ENCODE measurements at places on chromosomes 12 and 14.

DNA sequence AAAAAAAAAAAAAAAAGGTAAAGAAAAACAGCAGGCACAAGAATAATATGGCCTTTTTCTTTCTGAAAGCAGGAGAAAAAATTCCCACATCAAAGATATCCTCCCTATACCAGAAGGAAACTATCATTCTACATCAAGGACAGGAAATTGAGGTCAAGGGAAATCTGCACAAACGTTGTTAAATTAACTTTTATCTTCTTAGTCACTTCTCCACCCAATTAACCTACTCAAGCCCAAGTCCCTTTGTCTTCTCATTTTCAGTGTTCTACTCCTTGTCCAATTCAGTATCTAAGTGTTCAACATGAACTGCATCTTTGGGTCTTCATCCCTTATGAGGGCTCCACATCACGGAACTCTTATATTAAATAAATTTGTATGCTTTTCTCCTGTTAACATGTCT is 15.7 kb downstream of the NDUFA12 start:
- no peak for DNase-seq

GRCh38 chr12:74922117-74922516 is 287.5 kb downstream of the KCNC2 start:
- DNase-seq = no peak

DNA sequence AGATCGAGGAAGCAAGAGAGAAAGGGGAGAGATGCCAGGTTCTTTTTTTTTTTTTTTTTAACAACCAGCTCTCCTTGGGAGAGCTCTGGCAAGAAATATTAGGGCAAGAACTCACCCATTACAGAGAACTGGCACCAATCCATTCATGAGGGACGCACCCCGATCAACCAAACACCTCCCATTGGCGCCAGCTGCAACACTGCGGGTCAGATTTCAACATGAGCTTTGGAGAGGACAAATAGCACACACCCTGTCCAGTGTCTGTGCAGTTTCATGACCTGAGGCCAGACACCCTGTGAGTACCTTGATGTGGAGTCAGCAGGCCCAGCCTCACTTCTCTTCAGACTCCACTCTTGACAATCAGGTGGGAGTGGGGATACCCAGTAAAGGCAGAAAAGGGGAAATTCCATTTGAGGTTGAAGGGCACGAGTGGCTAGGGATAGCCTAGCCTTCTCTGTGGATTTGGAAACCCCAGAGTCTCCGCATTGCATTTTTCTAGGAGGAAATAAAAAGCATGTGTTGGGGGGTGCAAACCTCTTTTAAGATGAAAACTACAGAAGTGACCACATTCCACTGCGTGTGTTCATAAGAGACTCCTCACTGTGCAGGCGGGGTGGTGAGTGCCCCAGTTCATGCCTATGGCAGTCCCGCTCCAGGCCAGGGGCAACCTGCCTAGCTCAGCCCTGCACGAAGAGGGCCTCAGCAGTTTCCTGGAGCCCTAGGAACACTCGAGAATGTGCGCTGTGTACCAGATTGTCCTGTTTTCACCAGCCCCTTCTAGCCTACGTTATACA is 42.4 kb upstream of the GPATCH2L start:
- DNase-seq = no peak

DNA sequence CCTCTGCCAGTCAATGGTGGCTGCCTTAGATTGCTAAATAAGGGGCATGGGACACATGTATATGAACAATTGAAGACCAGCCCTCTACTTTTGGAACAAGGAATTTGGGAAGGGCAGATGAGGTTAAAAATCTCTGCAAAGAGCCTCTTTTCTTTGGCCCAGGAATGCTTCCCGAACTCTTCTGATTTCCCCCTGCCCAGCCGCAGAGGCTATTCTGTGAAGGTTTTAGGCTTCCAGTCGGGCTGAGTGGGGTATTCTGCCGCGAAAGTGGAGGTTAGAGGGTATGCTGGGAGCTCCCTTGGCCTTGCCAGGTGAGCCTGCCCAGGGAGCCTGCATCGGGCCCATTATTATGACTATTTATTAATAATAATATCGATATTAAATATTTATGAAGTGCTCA is 1.2 kb downstream of the POU6F1 start:
- no peak for DNase-seq

- no peak for DNase-seq
Observed at GRCh38 chr12:57027011-57027804, 10.9 kb upstream of the TAC3 start.

GRCh38 chr14:54105406-54105805 is 148.8 kb upstream of the BMP4 start:
- DNase-seq = no peak

DNA sequence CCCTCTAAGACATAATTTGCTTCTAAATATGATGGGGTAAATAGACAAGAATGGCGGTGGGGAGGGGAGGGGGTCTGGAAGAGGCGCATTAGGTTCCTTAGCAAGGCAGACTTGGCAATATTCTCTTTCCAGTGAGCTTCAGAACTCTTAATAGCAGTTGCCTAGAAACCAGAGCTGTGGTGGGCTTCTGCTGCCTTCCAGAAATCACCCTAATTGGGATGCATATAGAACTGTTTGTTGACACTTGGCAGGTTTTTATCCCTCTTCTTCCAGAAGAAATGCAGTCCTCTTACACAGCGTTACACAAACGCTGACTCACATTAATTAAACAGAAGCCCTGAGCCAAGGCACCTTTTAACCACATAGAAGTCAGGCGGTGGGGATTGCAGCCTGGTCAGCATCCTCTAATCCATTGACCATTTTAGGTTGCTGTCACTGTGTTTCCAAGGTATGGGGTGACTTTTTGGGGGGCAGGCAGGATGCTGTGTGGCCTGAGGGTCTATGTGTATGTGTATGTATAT is 114.1 kb downstream of the CCDC60 start:
- DNase-seq = peak; percentile 14

GRCh38 chr12:69947897-69948296 is 122.9 kb downstream of the MYRFL start:
- DNase-seq = no peak

DNA sequence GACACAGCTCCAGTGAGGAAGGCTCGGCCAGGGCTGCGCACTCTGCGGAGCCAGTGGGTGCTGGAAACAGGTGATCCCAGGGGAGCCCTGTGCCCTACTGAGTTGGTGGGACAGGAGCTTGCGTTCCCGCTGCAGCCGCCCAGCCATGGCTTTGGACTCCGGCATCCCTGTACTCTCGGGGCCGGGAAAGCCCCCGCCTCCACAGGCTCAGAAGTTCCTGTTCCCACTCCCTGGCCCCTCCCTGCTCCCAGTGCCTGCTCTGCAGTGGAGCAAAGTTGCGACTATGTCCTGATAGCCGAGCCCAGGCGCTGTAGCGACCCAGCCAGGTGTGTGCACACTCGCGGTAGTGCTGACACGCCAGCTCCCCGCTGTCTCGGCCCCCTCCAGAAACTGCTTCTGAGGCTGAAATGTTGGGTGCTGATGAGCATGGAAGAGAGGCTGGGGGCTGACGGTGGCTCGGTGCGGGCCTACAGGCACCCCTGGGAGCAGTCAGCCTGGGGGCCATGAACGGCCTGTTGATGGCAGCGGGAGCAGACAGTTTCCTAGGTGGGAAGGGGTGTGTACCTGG is 344.6 kb upstream of the MGAT4C start:
- DNase-seq = no peak

DNA sequence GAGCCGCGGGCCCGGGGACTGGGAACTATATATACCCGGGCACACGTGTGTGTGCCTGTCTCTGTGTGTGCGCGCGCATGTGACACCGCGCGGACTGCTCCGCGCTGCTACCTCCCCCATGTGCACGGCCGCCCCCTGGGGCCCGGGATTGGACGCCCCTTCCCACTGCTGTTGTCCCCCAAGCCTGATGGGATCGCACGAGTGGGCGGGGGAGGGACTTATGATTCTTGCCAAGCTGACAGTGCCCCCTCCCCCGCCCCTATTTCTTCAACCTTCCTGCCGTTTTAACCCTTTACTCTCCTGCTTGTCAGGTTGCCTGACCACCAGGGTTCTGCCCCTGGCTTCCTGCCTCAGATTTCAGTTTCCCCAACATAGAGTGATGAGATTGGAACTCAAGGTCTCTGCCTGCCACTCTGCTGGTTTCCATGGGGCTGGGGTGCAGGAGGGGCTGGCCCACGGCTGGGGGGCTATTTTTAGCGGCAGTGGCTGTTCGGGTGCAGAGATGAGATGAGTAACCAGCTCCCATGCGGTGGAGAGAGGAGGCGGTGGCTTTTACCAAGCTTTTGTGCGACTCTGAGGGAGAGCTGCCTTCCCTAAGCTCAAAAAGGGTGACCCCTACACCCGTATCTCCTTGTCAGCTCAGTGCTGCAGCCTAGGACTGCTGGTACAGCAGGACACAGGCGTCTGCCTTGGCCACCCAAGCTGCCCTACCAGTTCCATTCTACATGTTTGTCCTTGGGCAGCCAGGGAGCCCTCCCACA is at the start of gene DDN:
Gene DDN, minus strand, starts transcription at position 5 of the 761 bp plus-strand sequence. CDS start 88 bp downstream, outside the sequence.
- peak; percentile 79 for DNase-seq

DNA sequence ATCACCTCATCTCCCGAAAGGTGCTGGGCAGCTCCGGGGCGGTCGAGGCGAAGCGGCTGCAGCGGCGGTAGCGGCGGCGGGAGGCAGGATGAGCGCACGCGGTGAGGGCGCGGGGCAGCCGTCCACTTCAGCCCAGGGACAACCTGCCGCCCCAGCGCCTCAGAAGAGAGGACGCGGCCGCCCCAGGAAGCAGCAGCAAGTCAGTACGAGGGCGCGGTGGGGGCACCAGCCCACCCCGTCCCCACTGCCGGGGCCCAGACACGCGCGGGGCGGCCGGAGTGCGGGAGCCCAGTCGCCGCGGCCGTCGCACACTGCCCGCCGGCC is 862 bp downstream of the HMGA2 start:
- no peak for DNase-seq

GRCh38 chr12:41932470-41932991 is 212.1 kb downstream of the GXYLT1 start:
- peak; percentile 87 for DNase-seq

All from NCI-H2171 (cell line).